ENCODE measurements at places on chromosomes 5 and 9.

- no peak for DNase-seq
Observed at GRCh38 chr5:73415617-73416016, 33.0 kb downstream of the FOXD1 start.

GRCh38 chr5:84257061-84257460, 127.6 kb downstream of the EDIL3 start:
- DNase-seq: no peak

GRCh38 chr9:126399251-126399650, 72.6 kb downstream of the MVB12B start:
- no peak for DNase-seq

DNA sequence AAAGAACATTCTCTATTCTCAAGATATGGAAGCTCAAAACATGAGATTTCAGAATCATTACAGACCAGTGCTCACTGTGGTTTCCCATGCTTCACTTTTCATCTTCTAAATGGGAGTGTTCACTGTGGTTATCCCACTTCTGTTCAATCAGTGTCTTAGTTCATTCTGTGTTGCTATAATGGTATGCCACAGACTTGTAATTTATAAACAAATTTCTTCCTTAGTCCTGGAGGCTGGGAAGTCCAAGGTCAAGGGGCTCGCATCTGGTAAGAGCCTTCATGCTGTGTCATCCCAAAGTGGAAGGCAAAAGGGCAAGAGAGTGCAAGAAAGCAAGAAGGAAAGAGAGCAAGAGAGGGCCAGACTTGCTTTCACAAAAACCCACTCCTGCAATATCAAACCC, 146.3 kb downstream of the TTC39B start:
- no peak for DNase-seq

GRCh38 chr5:141050622-141051520, at the start of gene PCDHB1:
TSS of gene PCDHB1 (plus strand) at chr5:141051374. CDS start at chr5:141051471, 97 bp downstream.
- no peak for DNase-seq

DNA sequence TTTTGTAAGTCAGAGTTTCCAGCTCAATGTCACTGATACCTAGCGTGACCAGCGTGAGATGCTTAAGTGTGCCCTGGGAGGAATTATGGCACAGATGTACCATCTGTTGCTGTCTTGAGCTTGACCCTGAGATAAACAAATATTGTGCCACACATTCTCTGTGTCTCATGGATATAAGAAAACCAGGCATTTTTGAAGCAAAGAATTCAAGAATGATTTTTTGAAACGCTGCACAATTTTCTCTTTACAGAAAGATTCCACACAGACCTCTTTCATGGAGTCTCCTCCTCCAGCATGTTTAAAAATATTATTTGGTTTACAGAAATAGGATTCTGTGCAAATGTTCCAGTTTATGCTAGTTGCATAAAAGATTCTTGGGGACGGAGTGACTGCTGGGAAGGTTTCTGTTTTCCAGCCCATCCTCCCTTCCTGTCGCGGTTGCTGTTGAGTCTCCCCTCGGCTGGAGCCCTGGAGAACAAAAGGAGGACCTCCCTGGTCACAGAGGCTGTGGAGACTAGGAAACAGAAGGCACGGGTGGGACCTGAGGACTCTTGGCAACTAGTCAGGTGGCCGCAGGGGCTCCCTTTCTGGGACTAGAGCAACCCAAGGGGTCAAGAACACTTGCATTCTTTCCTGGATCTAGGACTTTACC, 120.8 kb downstream of the RASGRF2 start:
- DNase-seq: no peak

DNA sequence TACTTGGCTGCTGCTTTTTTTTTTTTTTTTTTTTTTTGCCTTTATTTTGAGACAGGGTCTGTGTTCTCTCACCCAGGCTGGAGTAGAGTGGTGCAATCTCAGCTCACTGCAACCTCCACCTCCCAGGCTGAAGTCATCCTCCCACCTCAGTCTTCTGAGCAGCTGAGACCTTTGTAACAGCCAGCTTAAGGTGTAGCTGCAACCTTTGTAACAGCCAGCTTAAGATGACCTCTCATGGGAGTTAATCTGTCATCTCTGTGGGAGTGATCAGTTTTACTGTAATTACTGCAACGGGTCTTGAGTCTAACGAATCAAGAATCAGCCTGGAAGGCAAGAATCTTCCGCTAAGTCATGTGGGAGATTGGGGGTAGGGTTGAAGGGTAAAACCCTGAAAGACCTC, 31.6 kb upstream of the SNX2 start:
- no peak for DNase-seq

GRCh38 chr9:129335464-129336129, 157.5 kb upstream of the IER5L start:
- DNase-seq: no peak

- no peak for DNase-seq
Observed at GRCh38 chr9:73871636-73872035, 625.5 kb upstream of the RORB start.

Data from posterior vena cava (tissue), 2 donors.